ENCODE measurements at places on chromosomes 7 and 10. TPM values are rescaled to one million over a fixed set of nuclear protein-coding genes. Genes with fewer than 3 reads are reported as not detected.

- DNase-seq, result no peak
These were observed 52.0 kb downstream of the NKX6-2 start for GRCh38 chr10:132733926-132734325.

DNA sequence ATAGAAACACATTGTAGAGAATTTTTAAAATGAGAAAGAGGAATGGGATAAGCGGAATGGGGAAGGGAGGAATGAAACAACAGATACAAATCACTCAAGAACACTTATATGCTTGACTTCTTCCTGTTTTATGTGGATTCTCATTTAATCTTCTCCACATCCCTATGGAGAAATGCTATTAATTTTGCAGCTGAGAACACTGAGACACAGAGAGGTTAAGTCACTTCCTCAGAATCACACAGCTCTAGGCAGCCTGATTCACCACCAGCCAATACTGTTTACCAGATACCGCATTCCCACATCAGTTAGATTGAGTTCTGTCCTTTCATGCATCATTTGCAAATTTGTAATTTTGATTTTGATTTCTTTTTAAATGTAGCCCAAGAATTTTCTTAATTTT is 170.5 kb downstream of the SH2D4B start:
- DNase-seq, result no peak

- DNase-seq, result no peak
These were observed 219.1 kb downstream of the MAD1L1 start for GRCh38 chr7:2013381-2014311.

DNA sequence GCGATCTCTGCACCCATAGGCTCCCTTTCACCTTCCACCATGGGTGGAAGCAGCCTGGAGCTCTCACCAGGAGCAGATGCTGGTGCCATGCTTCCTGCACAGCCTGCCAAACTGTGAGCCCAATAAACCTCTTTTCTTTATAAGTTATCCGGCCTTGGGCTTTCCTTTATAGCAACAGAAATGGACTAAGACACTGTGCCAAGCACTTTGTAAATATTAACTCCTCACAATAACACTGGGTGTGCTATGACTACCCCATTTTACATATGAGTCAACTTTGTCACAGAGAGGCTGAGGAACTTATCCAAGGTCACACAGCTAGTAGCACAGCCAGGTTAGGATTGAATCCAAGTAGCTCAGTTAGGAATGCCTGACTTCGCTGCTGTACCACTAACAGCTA is 79.7 kb upstream of the KCNMA1 start:
- no peak for DNase-seq

DNA sequence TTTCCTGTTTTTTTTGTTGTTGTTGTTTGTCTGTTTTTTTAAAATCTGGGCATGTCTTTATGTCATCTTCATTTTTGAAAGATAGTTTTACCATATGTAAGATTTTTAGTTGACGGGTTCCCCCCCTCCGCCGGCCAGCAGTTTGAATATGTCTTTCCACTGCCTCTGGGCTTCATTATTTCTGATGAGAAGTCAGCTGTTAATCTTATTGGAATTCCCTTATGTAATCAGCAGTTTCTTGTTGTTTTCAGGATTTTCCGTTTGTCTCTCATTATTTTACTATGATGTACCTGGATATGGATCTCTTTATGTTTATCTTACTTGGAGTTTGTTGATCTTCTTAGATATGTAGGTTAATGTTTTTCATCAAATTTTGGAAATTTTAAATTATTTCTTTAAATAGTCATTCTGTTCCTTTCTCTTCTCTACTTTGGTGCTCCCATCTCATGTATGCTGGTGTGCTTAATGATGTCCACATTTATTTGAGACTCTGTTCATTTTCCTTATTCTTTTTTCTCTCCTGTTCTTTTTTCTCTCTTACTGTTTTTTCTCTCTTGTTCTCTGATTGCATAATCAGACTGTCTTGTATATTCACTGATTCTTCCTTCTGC is 9.7 kb downstream of the EXOC6 start:
- peak; percentile 28 for DNase-seq

DNA sequence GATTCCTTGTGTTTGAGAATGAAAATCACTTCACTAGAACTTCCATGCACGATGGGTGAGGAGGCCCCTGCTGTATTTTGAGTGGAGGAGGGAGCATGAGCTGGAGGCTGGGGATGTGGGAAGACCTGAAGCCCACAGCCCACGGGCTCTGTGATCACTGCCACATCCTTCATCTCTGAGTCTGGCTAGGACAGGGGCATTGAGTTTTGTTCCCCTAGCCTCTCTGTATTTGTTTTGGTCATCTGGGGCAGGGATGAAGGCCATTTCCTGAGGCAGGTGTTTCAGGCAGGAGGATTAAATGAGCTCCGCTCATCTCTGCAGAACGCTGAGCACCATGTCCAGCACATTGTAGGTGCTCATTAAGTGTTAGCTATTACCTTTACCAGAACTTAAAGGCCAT is 293.6 kb downstream of the GLRX3 start:
- no peak for DNase-seq

- DNase-seq, result peak; percentile 17
These were observed 135.2 kb downstream of the DIP2C start for GRCh38 chr10:554182-554848.

DNA sequence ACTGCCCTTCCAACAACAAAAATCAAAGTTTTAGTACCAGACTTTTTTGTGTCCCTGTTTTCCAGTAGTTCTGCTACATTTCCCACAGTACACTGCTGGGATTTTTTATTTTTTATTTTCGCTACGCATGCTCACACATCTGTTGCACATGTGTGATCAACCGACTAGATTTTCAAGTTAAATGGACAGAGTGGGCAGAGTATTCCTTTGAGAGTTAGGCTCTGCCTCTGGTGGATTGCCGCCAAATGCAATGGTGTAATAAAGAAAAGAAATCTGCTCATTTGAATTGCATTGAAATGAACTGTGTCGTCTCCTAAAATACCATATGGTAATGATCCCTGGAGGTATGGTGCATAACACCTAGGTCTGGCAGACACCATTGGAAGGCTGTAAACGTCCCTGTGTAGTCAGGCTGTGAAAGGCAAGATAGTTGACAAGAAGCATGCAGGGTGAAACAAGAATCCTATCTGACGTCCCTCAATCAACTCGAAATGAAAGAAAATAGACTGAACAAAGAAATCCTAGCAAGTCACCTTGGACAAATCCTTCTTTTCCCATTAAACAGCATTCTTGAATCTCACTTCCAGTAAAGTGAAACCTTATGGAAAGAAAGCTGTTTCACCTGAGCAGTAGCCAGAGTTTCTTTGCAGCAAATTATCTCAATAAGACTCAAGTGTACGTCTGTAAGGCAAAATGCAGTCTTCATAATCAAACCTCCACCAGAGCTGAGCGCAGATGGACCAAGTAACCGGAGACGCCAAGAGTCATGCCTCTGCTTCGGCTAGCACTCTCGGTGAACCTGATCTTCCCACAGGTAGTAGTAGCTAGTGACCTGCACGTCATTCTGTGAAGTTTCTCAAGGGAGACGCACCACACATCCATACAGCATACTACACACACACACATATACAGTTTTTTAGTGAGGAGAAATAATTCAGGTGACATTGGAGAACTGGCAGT is 357.3 kb downstream of the CRPPA start:
- DNase-seq, result peak; percentile 23

GRCh38 chr10:78543031-78543748 is 509.5 kb downstream of the RPS24 start:
- DNase-seq, result no peak

DNA sequence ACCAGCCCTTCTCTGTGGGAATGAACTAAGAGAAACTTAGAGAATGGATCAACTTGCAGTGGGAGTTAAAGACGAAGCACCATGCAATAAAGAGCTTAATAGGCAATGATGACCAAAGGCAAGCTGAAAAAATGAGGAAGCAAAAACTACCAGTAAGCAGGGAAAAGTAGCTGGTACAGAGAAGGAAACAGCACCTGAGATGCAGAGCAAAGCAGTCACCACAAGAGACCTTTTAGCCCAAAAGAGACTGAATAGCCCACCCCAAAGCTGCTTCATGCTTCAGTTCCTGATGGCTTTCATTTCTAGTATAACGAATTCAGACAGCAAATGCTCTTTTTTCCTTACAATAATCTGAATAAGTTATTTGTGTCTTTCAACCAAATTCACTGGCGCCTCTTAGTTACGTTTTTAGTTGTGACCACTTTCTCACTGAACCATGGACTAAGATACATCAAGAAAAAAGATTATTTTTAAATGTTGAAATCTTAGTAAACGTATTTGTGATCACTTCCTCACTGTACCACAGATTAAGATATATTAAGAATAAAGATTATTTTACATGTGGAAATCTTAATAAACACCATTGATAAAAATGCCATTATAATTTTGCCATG is 76.0 kb downstream of the USP6NL start:
- DNase-seq, result no peak

DNA sequence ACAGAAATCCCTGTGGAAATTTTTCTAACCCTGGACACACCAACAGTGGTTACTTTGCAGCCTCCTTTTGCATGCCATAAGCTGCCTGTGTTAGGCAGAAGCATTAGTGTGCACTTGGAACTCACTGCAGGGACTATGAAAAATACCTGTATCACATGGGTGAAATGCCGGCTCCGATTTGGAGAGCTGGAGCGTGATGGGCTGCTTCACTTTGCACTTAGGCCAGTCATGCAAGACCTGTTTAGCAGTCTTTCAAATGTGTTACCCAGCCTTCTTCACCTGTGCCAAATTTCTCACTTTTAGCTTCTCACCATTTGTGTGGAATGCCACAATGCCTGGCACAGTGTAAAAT is 11.3 kb downstream of the NCOA4 start:
- DNase-seq, result no peak

DNA sequence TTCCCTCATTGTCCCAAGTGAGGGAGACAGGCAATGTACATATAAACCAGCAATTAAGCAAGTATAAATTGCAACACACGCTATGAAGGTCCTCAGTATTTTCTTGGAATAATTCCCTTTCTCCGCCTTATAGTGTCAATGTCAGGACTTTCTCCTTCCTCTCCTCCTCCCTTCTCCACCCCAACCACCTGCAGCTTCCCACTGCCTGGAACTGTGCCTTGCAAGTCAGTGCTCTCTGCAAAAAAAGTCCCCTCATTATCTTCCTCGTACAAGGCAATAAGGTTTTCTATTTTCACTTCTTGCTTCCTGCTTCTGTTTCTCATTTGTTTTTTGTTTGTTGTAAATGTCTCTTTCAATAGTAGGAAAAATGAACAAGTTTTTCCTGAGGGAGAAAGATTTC is 111.7 kb downstream of the GPR26 start:
- DNase-seq, result no peak

DNA sequence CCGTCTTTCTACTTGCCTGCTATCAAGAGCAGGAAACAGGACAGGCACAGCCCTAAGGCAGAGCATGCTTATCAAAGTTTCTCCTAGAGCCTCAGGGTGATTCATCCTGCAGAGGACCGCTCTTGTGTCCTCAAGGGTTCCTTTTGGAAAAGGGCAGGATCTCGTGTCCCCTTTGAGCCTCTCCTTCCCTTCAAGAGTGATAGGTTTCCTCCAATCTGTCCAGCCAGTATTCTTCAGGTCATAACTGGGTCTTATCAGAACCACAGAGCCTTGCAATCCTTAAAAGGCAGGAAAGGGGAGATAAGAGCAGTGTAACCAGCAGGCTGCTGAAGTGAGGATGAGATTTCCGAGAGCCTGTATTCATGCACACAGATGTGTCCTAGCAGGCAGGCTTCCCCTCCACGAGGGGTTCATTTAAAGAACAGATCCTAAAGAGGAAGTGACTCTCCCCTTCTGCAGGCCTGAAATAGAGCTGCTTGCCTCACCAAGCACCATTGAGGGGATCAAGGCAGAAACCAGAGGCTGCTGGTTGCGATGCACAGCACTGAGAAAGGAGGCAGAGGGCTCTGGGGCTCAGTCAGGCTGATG is 90.5 kb upstream of the SVIL start:
- DNase-seq, result no peak

- DNase-seq, result no peak
These were observed 8.6 kb downstream of the ADRB1 start for GRCh38 chr10:114052255-114052654.

DNA sequence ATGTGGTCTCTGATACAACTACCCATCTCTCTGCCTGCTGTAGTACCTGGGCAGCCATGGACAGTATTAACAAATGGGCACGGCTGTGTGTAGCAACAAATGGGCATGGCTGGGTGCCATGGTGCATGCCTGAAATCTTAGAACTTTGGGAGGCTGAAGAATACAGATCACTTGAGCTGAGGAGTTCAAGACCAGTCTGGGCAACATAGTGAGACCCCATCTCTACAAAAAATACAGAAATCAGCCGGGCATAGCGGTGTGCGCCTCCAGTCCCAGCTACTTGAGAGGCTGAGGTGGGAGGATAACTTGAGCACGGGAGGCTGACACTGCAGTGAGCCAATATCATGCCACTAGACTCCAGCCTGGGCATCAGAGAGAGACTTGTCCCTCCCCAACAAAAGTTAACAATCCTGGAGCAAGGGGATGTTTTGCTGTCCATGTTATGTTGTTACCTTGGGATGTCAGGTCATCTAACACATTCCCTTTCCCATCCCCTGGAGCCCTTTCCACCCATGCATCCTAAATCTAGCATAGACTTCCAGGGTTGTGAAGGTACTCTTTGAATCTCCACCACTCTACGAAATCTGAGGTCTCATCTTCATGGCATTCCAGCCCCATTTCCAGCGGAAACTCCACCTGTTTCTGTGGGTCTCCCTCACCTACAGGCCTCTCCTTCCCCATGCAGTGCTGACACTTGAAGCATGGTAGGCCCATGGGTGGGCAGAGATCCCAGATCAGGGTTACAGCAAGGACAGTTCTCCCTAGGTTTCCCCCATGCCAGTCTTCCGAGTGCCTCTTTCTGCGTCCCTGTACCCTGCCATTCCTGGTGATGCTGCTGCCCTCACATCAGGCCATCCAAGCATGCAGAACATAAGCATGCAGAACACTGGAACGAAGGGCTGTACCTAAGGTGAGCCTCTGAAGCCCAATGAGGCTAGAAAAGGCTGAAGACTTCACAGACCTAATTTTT is 13.1 kb downstream of the FXYD4 start:
- no peak for DNase-seq

- DNase-seq, result no peak
These were observed 63.9 kb upstream of the BTBD16 start for GRCh38 chr10:122207163-122207562.

DNA sequence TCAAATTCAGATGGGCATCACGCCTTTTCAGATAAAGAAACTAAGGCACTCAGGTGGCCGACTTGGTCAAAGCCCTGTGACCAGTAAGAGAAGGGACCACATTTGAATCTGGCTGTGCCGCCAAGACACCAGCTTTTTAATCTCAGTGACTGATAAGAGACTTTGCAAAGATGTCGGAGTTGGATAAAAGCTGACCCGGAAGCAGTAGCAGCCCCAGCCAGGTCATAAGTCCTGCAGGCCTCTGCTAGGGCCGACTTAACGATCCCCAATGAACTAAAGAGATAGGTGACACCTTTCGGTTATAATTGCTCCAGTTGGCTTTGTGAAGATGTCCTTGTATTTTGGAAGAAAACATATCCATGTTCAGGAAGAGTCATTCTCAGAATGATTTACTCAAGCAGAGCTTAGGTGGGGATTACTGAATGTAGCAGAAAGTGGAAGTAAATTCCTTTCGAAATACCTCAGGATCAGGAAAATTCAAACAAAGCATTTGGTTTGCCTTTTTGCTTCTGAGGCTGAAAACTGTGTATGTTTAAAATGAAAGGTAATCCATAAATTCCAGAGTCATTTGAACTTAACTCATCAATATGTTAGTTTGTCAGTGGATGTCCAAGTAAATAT is 164.2 kb upstream of the PITRM1 start:
- no peak for DNase-seq

Gene CYREN
- total RNA-seq, result 10.7 TPM

Gene SPDYE9
- not detected for total RNA-seq

Gene ARHGEF35
- under 0.01 TPM for total RNA-seq

Gene FKBP14
- total RNA-seq, result 8.7 TPM

Gene ARHGAP19
- total RNA-seq, result 6.2 TPM

Gene TMEM209
- 4.6 TPM for total RNA-seq
